ENCODE measurements at places on chromosomes 5 and 9.

- no peak for DNase-seq
Measured at GRCh38 chr5:135951807-135952206, 3.0 kb downstream of the LECT2 start.

DNA sequence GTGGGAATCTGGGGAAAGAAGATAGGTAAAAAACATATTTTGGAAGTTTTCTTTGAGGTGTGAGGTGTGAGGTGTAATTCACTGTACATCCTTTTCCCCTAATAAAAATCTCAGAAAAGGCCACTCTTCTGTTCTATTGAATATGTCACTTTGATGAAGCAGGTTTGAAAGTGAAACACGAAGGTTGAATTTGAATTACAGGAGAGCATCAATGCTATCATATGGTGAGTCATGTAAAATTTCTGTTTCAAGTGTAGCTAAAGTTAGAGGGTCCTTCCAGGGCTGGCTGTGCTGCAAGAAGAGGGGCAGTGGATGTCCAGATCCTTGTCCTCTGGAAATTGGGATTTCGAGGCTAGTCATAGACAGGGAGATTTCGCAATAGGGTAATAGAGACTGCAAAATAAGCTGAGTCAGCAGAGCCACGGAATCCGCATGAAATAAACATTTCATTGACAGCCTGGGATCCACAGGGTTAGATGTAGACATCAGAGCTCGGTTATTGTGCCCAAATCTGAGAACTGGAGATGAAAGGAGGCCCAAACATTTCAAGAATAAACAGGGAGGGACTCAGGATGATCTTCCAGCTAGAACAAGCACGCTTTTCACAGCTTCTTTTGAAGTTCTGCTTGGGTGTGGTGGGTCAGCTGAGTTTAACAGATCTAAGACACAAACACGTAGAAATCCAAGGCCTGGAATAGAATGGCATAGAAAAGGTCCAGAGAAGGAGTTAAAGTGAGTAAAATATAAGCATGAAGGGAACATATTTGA lies 194.4 kb upstream of the CDKN2B start:
- no peak for DNase-seq

GRCh38 chr5:73607228-73607627 lies 18.8 kb upstream of the ARHGEF28 start:
- DNase-seq: no peak

GRCh38 chr5:43699910-43700309 lies 96.9 kb downstream of the NNT start:
- DNase-seq: no peak

GRCh38 chr9:20844916-20845315 lies 160.9 kb downstream of the FOCAD start:
- DNase-seq: no peak

DNA sequence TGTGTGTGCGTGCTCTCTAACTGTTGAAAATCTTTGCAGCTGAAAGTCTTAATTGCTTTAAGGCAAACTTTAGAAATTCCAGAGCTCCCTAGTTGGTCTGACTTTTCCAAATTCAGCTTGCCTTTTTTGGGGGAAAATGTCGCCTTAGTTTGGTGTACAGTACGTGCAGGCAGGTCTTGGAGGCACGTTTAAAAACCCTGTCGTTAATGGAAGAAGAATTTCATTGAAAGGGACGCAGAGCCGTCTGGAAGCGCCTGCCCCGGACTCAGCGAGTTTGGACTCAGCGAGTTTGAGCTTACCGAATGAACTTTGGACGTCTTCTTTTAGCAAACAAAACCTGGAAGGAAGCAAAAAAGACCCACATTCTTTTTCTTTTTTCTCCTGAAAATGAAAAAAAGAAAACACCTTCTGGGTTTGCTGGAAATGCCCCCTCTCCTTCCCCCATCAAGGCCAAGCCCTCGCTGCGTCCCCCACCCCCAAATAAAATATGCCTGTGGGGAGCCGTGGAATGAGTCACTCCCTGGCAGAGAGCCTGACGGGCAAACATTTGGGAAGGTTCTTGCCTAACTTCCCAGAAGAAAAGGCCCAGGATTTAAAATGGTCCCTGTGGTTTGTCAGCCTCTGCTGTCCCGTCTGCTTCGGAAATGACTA lies 1.5 kb downstream of the NEK6 start:
- DNase-seq: no peak

GRCh38 chr5:68192679-68193060 lies 22.9 kb upstream of the PIK3R1 start:
- DNase-seq: no peak

GRCh38 chr9:117919538-117919937 lies 215.3 kb downstream of the TLR4 start:
- DNase-seq: no peak

DNA sequence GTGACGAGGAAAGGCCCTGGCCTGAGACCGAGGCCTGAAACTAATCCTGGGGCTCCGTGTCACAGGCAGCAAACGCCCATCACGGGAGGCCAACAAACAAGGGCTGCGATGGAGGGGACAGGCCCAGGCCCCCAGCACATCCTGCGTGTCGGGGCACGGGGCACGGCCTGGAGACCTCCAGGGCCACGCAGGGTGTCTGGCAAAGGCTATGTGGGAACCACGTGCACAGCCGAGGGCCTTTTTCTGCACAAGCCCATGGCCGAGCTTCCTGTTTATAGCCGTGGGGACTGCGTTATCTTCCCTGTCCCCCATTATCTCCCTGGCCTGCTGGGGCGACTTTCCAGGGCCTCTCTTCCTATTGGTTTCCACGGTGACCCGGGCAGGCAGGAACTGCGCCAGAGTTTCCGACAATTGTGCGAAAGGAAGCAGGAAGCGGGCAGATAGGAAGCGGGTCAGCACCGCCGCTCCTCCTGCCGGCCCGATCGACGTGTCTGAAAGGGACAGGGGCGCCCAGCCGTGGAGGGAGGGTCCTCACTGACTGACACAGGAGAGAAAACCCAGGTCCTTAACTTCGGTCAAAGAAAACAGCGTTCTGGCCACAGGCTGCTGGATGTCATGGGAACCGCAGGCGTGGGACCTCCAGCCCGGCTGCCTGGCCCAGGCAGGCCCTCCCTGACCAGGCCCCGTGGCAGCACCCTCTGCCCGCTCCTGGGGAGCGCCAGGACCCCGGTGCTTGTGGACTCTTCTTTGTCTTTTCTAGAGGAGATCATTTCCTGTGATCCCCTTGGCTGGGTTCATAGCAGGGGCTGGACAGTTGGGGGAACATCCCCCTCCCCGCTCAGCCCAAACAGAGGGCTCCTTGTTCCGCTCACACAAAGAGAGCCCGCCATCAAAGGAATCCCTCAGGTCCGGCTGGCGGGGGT lies 29.1 kb upstream of the SEC16A start:
- no peak for DNase-seq

GRCh38 chr5:54309691-54310432 lies 511 bp downstream of the ARL15 start:
- peak; percentile 4 for DNase-seq

DNA sequence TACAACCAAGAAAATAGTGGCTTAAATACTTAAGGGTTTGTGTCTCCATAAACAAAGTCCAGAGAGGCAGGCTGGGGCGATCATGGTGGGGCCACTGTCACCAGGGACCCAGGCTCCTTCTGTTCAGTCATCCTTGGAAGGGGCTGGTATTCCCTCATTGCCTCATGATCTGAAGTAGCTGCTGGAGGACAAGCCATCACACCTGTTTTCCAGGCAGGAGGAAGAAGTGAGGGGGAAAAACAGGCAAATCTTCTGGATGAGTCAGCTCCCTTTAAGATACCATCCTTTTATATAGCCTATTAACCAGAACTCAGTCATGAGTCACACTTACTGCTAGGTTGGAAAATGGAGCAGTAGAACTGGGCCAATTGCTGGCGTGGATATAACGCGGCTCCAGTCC lies 92.3 kb downstream of the DAP start:
- DNase-seq: no peak
